ENCODE measurements at places on chromosomes 12 and 14.

DNA sequence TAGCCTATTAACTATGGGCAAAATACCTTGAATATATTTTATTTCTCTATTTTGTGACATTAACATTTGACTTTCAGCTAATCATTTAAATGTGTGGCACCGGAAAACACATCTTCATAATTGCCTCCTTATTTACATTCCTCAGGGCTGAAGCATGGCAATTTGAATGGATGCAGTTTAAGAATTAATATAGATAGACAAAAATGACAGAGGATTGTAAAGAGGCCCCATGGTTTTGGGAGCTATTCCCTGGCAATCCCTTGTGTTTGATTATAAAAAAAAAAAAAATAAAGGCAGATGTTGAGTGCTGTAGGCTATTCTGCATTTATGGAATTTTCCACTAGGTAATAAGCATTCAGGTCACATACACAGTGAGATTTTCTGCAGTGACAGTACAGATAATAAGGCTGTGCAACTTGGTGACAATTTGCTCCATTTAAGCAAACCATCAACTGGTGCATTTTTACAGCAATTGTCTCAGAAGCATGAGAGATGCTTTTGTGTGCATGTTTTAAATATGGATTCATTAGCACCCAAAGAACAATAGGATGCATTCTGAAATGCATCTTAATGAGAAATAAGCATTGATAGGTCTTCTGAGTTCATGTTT is 123.2 kb upstream of the SLC38A4 start:
- DNase-seq, result peak; percentile 16

DNA sequence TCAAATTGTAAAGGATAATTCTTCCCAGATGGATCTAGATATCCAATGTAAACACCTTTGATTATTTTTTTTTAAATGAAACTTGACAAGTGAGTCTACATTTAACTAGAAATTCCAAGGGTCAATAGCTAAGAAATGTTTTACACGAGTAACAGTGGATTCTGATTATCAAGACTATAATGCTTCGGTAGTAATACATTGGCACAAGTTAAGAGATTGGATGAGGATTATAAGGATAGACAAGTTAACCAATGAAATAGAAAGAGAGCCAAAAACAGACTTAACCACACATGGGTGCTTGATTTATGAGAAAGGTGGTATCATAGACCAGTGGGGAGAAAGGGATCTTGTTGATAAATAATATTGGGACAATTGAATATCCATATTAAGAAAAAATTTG is 40.3 kb upstream of the PCED1B start:
- no peak for DNase-seq

GRCh38 chr14:54881235-54881760 is 21.3 kb downstream of the GCH1 start:
- peak; percentile 55 for DNase-seq

GRCh38 chr12:68279227-68280054 is 26.0 kb upstream of the IL22 start:
- DNase-seq, result no peak

GRCh38 chr12:65622056-65622455 is 202.2 kb upstream of the HMGA2 start:
- no peak for DNase-seq

GRCh38 chr12:103819892-103820291 is 21.1 kb downstream of the NT5DC3 start:
- DNase-seq, result no peak

- DNase-seq, result no peak
Measured at GRCh38 chr12:89566615-89567014, 40.8 kb upstream of the POC1B start.

- DNase-seq, result no peak
Measured at GRCh38 chr12:40829738-40830144, 137.5 kb downstream of the CNTN1 start.

DNA sequence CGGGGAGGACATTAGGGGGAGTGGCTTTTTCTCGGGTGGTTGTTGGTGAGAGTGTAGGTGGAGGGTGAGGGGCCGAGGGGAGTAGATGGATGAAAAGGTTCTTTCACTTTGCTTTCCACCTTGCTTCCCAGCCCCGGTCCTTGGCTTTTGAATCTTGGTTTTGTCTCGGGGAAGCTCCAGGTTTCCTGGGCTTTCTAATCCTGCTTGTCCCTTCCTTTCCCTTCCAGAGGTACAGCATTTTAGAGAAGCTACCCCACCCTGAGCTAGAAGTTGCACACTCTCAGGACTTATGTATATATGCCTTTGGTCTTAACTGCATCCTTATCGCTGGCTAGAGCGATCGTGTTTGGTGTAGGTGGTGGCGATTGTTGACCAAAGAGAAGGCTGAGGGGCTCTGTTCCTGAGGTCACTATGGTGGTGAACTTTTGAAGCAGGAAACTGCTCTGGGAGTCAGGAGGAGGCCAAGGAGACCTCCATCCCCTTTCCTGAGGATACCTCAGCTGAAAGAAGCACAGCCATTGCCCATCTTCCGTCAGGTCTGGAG is 862 bp downstream of the PIP4K2C start:
- no peak for DNase-seq

DNA sequence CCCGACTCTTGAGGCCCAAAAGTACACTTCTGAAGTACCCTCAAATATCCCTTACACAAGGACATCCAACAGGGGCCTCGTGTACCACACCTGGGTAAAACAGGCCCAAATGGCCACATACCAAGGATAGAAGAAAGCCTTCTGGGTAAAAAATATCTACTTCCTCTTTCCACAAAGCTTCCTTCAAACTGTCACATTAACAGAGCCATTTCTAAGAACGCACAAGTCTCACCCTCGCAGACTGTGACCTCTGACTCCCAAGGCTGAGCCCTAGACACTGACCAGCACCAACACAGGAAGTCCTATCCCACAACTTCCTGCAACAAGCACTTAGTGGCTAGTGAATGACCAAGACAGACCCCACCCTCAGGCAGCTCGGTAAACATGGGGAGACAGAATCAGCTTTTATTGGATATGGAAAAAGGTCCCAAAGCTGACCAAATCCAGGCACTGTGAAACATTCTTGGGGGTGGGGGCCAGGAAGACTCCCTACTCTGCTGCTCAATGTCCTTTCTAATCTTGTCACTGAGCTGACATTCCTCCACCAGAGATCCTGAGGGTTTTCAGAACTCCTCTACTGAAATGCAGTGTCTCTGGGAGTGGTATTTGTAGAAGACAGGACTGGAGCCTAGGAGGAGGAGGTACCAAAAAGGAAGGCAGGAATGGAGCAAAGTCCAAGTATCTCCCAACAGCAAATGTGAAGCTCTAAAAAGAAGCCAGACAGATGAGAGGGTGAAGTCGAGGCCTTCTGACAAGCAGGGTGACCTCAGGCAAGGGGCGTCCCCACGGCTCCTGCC is 15.9 kb downstream of the KCTD10 start:
- DNase-seq, result no peak

DNA sequence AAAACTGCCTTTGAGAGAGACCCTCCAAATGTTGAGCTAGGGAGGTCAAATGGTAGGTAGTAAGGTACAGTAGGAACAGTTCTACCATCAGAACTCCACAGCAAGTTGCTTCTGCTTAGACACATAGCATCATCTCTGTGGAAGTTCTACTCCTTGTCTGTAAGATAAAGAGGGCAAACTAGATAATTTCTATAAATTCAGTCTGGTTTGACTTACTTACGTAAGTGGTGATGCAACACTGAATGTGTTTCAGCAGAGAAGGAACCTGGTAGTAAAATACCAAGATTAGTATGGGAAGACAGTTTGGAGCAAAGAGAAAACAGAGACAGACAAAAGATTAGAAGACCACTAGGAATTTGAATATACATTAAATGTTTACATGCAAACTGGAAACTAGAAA is 42.0 kb downstream of the KITLG start:
- DNase-seq, result no peak

DNA sequence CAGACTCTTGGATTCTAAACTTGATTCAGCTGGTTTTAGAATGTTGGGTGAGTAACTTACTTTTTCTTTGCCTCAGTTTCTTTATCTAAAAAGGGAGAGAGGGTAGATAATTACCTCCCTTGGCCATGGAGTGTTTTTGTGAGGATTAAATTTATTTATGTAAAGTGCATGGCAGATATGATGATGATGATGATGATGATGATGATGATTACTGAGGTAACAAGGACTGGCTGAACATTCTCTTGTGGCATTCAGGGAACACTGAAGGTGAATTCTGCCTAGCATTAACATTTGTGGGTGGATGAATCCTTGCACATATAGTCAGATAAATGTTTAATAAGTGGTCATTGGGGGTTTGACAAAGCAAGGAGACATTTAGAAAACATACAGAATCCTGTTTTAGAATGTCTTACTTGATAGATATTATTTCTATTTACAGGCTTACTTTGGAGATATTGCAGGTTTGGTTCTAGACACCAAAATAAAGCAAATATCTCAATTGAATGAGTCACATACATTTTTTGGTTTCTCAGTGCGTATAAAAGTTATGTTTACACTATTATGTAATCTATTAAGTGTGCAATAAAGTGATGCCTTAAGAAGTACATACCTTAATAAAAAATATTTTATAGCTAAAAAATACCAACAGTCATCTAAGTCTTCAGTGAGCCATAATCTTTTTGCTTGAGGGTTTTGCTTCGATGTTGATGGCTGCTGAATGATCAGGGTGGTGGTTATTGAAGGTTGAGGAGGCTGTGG is 123.2 kb downstream of the SNAPC1 start:
- no peak for DNase-seq

DNA sequence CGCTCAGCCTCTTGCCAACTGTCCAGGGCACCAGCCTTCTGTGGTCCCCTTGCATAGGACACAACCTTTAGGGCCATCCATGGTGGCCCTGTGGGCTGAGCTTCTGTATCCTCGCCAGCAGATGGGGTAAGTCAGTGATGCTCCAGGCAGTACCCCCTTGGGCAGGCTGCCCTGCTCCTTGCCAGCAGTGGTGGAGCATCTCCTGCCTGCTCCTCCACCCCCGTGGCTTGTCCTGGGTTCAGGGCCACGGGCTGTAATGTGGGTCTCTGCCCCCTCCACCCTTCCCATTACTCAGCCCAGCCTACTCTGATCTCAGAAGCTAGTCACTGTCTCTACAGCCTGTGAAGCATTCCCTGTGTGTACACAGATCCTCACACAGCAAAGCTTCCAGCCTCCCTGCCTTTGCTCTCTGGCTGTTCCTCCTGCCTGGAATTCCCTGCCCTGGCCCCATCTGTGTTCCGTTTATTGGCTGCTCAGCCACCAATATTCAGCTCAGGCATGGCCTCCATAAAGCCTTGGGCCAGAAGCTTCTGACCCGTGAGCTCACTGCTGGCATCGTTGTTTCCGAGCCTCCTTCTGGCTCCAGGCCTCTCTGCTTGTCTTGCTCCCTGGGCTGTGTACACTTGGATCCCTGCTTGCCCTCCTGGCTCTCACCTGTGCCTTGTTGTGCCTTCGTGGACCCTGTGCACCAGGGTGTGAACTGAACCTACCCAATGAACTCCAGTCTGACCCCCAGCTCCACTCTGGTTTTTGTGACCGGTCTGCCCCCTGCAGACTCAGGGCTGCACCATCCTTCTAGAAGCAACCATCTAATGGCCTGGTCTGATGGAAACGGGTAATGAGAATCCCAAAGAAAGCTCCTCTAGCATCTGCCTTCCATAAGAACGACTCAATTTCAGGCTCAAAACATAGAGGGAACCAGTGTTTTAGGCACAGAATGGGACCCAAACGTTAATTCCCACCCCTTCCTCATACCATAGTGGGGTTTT is 177.0 kb upstream of the PRMT8 start:
- peak; percentile 22 for DNase-seq

GRCh38 chr12:3996322-3996721 is 123.1 kb upstream of the PARP11 start:
- no peak for DNase-seq

All from AG08395 (cell line).